Ovary (tissue), 10 donors: ENCODE measurements at places on chromosomes 3 and 15.

DNA sequence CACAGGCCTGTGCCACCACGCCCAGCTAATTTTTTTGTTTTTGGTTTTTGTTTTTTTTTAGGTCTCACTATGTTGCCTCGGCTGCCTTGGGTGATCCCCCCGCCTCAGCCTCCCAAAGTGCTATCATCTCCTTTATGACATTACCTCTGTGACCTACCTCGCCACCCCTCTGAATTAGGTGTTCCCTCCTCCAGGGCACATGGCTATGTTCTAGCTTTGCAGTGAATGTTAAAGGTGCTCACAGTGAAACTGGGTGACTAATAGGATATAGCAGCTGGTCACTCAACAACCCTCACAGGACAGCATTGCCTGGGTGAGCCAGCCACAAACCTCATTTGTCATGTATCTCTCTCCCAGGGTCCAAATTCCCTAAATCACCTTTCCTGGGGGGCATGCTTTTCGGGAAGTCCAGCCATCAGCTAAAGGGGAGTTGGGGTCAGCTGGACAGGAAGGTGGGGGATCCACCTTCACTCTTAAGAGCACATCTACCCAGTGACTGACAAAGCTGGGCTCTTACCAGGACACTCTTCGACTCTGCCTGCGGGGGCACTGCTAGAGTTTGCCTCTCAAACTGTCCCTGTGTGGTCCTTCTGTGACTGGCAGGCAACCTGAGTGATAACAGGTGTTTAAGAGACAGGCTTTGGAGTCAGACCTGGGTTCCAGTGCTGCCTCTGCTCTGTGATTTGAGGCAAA is 1.6 kb upstream of the TTLL3 start:
- DNase-seq = no peak

DNA sequence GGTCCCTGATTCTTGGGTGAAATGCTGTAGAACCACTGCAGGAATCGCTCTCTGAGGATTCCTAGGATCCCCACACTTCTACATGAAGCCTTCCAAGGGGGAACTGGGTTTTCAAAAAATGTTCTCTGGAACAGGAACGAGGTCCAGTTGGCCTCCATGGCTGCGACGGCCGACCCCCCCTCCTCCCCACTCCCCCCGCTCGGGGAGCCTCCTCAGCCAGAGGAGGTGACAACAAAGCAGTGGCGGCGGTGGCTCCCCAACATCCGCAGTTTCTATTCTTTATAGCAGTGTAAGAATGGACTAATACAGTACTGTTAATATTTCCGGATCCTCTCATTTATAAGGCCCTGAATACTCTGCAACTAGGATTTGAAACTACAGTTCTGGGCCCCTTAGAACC is 84.0 kb upstream of the PLAAT1 start:
- DNase-seq = no peak

DNA sequence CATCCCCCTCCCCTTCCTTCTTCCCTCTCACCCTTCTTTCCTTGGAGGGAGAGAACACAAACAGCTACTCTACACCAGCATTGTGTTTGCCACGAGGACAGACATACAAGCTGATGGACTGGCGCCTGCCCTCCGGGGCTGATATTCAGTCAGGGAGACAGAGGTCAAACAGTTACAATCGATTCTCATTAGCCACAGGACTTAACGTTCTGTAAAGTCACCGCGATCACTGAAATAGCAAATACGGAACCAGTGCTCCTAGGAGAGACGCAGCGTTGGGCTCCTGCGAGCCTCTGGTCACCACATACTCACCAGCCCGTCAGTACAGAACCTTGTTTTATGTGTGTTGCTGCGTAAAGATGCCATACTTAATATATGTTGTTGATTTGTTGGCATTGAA is 108.8 kb downstream of the LRRK1 start:
- DNase-seq = no peak

GRCh38 chr3:194307849-194308248 is 43.3 kb downstream of the CPN2 start:
- DNase-seq = no peak

GRCh38 chr3:136678981-136679380 is 73.2 kb downstream of the STAG1 start:
- no peak for DNase-seq

DNA sequence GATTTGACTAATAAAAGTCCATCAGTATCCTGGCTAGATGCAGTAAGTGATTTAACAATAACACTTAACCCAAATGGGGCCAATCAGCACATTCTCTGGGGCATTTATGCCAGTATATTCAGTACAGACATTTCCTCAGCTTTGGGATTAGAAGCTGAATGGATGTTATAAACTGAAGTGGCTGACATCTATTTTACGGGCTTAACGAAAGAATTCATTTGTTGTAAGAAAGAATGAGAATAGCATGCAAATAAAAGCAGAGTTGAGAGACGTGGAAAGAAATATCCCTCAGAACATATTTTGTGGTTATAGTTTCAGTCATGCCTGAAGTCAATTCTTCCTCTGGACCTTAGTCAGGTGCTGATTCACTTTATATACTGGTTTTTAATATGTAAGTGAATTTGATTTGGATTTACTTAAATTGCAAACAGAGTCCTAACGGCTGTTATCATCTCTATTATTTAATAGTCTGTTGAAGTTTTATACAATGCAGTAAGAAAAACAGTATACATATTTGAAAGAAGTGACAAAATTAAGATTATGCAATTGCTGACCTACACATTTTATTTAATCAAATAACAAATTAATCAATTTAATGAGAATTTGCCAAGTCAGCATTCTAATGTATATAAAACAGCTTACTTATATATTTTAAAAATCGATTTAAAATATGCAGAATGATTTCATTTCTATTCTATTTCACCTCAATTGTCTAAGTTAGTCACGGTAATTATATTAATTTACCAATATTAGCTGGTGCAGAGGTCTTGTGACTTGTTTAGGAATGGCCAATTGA is 513.9 kb upstream of the CADM2 start:
- no peak for DNase-seq

GRCh38 chr3:72177075-72178050 is 392.4 kb upstream of the PROK2 start:
- peak; percentile 61 for DNase-seq

GRCh38 chr15:85097250-85097649 is 115.6 kb downstream of the PDE8A start:
- no peak for DNase-seq
